IgD-negative memory B cell (primary cell): ENCODE measurements at places on chromosomes 6 and 20. TPM values are rescaled to one million over a fixed set of nuclear protein-coding genes. Genes with fewer than 3 reads are reported as not detected.

RBM24 gene
- not detected for polyA plus RNA-seq

SLC32A1 gene
- not detected for polyA plus RNA-seq

PLN gene
- polyA plus RNA-seq: 0.10 TPM

PTCRA gene
- polyA plus RNA-seq: 1.0 TPM

GRM1 gene
- polyA plus RNA-seq: not detected

ZSCAN16 gene
- 14.3 TPM for polyA plus RNA-seq

KCNK16 gene
- not detected for polyA plus RNA-seq

DEFB114 gene
- polyA plus RNA-seq: not detected

BFSP1 gene
- polyA plus RNA-seq: not detected

CGA gene
- polyA plus RNA-seq: not detected

FAM162B gene
- polyA plus RNA-seq: not detected

TTLL9 gene
- polyA plus RNA-seq: not detected

WFDC10B gene
- polyA plus RNA-seq: not detected

TMEM200A gene
- polyA plus RNA-seq: 0.33 TPM

METTL24 gene
- not detected for polyA plus RNA-seq

TNFAIP3 gene
- polyA plus RNA-seq: 40.7 TPM

GCM1 gene
- polyA plus RNA-seq: not detected

LRRC73 gene
- not detected for polyA plus RNA-seq

NFYA gene
- 19.1 TPM for polyA plus RNA-seq

RUNX2 gene
- polyA plus RNA-seq: 2.9 TPM

SRMS gene
- 0.43 TPM for polyA plus RNA-seq

MRAP2 gene
- not detected for polyA plus RNA-seq

C20orf144 gene
- polyA plus RNA-seq: not detected

OLIG3 gene
- not detected for polyA plus RNA-seq

MYB gene
- not detected for polyA plus RNA-seq

LBP gene
- polyA plus RNA-seq: not detected

SOD2 gene
- 79.2 TPM for polyA plus RNA-seq

TCF21 gene
- not detected for polyA plus RNA-seq

BRD2 gene
- 110 TPM for polyA plus RNA-seq

TRAPPC3L gene
- polyA plus RNA-seq: not detected
